ENCODE measurements at places on chromosomes 4 and X.

DNA sequence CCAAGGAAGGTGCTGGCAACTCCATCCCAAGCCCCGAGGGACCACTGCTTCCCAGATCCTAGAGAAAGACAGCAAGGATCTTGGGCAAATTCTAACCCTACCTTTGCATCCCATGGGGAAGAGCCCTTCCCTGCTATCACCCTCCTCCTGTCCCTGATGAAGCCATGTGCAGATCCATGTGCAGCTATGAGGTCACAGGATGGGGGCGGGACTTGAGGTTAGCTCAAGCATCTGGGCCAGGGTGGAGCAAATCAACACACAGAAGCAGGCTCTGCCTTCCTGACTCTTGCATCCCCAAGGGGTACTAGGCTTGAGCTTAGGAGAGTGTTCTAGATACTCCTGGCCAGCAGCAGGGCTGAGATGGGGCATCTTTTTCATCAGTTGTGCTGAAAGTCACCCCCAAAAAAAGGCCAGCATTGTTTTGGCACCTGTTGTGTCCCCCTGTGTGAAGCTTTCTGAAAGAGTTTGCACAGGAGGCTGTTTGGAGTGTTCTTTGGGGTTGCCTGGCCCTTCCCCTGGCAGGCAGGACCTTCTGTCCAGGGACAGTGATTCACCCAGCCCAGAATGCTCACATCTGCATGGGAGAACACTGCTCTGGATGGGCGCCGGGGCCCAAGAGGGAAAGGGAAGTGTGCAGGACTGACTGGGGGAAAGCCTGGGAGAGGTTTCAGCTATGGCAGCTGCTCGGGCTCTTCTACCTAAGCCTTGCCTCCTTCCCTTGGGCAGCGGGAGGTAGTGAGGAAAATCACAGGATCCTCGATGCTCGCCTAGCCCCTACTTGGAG lies 50.8 kb downstream of the PRPS1 start:
- DNase-seq = no peak

DNA sequence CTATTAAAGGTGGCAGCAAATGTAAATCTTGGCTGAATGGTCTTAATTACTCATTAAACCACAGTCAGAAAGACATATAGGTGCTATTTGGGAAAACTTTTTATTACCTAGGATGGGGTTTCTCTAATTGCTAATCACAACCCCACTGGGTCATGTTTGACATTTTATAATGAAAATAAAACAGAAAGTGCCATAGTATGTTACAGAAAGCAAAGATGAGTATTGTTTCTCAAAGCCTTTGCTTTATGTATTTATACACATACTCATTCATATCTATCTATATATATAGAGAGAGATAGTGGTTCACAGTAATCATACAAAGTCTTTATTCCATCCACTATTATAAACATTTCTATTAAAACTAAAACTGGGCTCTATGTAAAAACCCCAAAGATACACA lies 18.2 kb downstream of the TMEM184C start:
- DNase-seq = no peak

DNA sequence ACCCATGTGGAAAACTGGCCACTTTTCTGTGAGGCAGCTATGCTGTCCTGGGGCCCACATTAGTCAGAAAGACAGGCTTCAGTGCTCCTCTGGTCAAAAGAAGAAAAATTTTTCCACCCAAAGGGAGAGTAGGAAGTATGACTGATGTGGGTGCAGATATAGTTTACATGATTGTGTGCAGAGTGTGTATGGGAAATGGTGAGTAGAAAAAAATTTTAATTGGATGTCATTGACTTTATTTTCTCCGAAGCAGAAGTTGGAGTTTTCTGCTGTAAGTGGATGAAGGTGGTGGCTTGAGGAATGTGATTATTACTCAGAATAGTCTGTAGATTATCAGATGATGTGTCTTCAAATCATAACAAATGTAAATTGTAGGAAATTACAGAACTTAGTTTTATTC lies 241.5 kb upstream of the IGFBP7 start:
- DNase-seq = no peak

- no peak for DNase-seq
These were observed 85.1 kb downstream of the KIT start for GRCh38 chr4:54742636-54743399.

DNA sequence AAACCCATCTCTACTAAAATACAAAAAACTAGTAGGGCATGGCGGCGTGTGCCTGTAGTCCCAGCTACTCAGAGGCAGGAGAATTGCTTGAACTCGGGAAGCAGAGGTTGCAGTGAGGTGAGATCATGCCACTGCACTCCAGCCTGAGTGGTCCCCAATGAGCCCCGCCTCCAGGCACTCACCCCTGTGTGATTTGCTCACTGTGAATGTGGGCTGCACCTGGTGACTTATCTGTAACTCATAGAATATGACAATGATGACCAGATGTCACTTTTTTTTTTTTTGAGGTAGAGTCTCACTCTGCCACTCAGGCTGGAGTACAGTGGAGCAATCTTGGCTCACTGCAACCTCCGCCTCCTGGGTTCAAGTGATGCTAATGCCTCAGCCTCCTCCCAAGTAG lies 49.0 kb upstream of the HOPX start:
- DNase-seq = no peak

- DNase-seq = peak; percentile 84
These were observed 1.9 kb downstream of the MYL5 start for GRCh38 chr4:675980-676870.

DNA sequence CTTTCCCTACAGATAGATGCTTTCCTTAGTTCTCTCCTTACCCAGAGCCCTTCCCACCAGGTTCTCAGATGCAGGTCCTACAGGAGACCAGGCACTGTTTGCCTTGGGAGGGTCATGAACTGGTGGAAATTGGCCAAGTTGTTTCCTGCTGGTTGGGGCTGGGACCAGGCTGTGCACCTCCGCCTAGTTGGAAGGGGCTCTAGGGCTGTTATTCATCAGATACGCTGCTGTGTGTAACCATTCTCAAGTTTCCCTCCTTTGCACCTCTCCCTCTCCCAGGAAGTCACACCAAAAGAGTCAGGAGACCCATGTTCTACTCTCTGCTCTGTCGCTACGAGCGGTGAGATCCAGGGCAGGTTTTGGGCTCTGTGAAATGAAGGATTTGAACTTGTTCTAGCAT lies 11.9 kb upstream of the VSIG1 start:
- DNase-seq = no peak

GRCh38 chr4:42401171-42401570 lies 3.9 kb downstream of the SHISA3 start:
- no peak for DNase-seq

GRCh38 chr4:105145903-105146275 lies 787 bp upstream of the TET2 start:
- peak; percentile 44 for DNase-seq

DNA sequence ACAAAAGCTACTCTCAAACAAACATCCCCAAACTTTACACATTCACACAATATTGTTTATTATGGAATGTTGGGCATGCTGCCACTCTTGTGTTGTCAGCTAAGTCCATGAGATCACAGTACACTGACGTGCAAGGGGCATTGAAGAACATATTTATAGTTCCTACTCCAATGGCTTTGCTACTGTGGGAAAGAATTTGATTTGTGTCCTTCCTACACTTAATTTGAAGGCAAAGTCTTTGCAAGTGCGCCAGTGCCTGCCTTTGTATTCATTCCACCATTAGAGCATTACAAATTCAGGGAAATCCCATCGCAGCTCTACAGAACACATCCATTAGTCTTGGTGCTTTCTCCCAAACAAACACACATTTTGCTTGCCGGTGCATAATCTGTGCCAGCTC lies 45.4 kb upstream of the FTHL17 start:
- no peak for DNase-seq

- DNase-seq = no peak
These were observed 33.6 kb upstream of the GTPBP6 start for GRCh38 chrX:352181-352580.

- no peak for DNase-seq
These were observed 29.6 kb downstream of the PDK3 start for GRCh38 chrX:24494647-24495075.

GRCh38 chrX:120564925-120565324 lies 4.2 kb upstream of the CUL4B start:
- no peak for DNase-seq

- DNase-seq = no peak
These were observed 45.8 kb downstream of the OSTC start for GRCh38 chr4:108696160-108696559.

DNA sequence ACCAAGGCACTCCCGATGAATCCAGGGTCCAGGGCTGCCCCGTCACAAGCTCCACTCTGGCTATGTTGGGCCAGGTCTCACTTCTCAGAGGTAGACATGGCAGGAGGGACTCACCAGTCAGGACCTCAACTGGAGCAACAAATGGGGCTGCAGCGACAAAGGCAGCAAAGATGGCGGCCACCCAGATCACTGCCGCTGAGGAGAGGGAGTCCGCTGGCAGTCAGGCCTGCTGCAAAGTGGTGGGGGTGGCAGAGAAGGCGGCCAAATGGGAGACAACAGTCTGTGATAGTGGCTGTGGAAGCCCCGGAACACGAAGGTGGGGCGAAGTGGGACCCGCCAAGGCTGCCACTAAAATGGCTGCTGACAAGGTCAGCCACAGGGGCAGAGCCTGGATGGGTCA lies 143.3 kb upstream of the RADX start:
- no peak for DNase-seq

GRCh38 chr4:1226598-1226997 lies 22.3 kb downstream of the CTBP1 start:
- no peak for DNase-seq

DNA sequence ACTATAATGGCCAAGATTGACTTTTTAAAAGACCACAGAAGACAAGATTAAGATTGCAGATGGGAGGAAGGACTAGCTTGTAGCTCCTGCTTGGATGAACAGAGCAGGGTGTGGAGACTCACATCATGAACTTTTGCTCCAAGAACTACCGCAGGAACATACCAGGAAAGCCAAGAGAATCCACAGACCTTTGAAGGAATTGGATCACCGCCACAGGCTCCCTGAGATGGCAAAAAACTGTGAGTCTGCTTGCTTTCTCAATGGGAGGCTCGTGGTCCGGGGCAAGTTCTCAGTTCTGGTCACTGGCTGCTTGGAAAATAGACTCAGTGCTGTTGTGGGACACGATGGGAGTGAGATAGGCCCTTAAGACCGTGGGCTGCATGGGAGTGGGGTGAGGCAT lies 276.6 kb downstream of the CCSER1 start:
- DNase-seq = no peak

- no peak for DNase-seq
These were observed 96.1 kb upstream of the FAM9A start for GRCh38 chrX:8897259-8897658.

DNA sequence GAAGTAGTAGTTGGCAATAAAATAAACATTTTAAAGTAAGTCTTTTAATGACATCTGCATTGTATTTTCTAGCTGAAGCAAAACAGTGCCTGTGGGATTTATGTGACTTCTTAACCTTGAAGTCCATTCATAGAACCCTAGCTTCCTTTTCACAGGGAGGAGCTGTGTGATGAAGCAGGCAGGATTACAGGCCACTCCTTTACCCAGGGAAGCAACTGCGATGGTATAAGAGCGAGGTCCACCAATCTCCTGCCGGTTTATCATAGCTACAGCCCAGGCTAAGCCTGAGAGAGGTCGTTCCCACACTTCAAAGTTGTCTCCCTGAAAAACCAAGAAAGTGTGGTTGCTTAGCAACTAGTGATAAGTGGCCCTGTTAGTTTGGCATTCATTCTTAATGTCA lies 7.0 kb downstream of the RPL36A start:
- no peak for DNase-seq

DNA sequence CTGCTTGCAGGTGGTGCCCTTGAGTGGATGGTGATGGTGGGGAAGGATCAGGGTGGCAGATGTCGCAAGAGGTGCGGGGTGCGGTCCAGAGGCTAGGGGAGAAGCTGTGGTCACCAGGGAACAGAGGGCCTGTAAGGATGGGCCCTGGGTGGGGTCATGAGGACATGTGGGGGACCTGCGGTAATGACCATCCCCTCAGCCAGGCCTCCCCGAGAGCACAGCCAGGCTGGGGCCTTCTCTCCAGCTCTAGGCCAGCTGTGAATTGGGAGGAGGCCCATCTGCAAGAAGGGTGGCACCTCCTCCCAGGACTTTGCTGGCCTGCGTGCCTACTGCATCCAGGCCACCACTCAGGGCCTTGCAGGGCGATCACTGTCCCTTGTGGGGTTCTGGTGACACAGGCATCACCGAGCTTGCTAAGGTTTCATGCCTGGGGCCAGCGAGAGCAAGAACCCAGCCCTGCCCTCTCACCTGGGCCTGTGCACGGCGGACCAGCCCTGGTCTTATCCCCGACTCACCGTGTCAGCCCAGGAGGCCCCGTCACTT lies 34.1 kb upstream of the MXD4 start:
- no peak for DNase-seq

- DNase-seq = no peak
These were observed 37.7 kb upstream of the TASL start for GRCh38 chrX:30615229-30615628.

All from GM20000 (cell line).